ENCODE measurements at places on chromosomes 7 and 10.
A peak's percentile ranks its signal among the peaks of the same experiment; 100 is the strongest.

DNA sequence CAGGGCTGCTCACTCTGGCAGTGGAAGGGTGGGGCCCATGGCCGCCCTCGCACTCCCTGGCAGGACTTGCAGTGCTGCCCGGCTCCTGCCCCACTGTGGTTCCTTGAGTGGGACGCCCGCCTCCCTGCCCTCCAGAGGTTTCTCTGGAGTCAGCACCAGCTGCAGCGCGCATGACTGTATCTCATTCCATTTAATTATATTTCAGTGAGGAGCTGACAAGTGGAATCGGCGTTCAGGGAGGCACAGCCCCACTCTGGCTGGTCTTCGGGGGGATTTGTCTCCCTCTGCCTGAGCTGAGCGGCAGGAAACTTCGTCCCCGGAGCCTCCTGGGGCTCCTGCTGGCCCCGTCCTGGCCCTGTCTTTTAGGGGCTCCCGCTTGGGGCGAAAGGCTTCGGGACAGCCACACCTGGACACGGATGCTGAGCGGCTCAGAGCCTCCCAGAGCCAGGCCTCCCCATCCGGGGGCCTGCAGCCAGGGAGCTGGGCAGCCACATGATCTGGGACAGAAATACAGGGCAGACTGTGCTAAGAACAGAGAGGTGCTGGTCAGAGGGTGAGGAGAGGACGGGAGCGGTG is 75.3 kb upstream of the NKX6-2 start:
- no peak for DNase-seq

DNA sequence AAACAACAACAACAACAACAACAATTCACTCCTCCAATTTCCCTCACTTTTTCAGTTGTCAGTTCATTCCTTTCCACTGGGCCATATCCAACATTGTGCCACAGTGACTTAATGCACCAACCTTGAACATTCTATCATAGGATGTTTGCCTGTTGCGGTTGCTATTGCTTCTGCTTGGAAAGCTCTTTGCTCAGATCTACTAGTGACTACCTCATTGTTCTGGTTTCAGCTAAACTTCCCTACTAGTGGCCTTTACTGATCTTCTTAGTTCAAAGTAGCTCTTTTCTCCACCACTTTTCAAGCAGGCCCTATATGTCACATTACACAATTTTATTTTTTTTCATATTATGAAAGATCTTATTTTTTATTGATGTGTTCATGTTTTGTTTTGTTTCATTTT is 9.8 kb upstream of the STEAP4 start:
- no peak for DNase-seq

DNA sequence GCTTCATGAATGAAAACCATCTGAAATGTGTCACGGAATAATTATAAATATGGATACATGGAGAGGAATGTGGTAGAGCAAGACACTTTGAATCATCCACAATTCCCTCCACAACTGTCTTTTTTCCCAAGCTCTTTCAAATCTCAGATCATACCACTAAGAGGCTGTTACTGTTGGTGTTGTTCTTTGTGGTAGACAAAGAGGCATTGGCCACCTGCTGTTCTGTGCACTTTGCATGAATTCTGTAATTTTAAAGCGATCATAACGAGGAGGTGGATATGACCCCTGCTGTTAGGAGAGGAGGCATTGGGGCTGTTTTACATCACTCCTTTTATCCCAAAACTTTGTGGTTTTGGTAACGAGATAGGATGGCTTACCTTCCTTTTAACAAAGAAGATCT is 141.2 kb upstream of the KLF6 start:
- DNase-seq, result no peak

- no peak for DNase-seq
These were observed 43.3 kb upstream of the BTRC start for GRCh38 chr10:101310529-101311184.

GRCh38 chr7:106448992-106449859 is 164.4 kb upstream of the NAMPT start:
- no peak for DNase-seq

- DNase-seq, result no peak
These were observed 106.2 kb downstream of the ZMYND11 start for GRCh38 chr10:241451-241850.

DNA sequence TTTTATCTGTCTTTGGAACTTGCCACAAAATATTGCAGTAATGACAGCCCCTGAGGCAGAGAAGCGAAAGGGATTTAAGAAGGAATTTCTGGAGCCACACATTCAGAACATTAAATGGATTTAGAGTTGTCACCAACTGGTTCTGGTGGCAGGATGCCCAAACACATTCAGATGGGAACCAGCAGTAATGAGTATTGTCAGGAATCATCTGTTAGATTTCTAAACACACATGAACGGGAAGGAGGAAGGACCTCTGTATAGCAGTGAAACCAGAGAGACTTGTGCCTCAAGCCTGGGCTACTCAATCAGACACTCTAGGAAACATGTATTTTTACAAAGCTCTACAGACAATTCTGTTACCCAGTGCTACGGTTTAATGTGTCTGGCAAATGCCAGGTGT is 103.8 kb upstream of the CCNY start:
- no peak for DNase-seq

GRCh38 chr10:63767138-63767801 is 246.1 kb downstream of the REEP3 start:
- no peak for DNase-seq

GRCh38 chr7:39446546-39446945 is 119.7 kb upstream of the YAE1 start:
- no peak for DNase-seq

DNA sequence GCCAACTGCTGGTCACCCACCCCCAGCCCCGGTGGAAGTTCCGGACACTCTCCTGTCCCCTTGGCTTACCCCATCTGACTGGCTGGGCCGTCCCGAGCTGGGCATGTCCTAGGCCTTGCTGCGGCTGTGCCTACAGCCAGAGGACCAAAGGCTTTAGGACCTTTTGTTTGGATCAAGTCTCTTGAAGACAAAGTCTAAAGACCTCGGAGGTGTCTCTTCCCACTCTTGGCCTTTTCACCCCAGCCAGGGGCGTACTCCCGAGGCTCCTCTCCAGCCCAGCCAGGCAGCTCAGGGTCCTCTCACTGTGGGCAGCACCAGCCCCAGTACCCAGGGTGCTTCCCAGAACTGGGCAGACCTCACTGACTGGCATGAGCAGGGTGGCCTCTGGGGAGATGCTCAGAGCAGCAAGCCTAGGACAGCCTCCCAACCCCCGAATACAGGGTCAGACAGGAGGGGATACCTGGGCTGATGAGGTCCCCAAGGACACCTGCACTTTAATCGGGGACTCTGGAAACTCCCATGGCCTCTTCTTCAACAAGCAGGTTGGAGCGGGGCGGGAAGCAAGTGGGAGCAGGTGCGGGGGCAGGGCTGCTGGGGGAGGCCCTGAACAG is 2.7 kb upstream of the PWWP2B start:
- no peak for DNase-seq

- no peak for DNase-seq
These were observed 459.0 kb downstream of the GATA3 start for GRCh38 chr10:8513155-8514147.

DNA sequence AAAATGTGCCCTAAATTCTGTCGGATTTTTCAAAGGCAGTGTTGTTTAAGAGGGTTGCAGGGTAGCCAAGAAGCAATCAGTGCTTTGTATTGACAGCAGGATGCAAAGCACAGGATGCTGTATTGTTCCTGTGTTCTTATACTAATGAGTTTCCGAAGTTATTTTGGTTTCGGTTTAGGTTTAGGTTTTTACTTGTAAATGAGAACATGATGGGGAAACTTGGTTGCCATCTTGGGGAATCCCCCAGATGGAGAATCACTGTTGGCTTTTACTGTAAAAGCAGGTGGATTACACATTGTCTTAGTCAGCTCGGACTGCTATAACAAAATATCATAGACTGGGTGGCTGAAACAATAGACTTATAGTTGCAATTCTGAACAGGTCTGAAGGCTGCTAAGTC is 72.1 kb downstream of the INHBA start:
- no peak for DNase-seq

DNA sequence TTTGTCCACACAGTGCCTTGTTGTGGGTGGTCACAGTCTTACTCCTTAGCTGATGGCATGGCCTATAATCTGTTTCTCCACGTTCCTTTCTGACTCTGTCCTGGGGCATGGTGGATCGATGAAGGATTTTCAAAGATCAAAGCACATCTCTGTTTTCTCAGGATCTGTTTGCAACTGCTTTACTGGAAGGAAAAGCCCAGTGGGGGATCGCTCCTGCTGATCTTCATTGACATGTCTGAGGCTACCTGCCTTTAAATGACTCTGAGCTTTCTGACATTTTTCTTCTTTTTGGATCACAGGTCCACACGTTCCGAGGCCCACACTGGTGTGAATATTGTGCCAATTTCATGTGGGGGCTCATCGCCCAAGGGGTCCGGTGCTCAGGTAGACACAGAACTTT is 68.0 kb upstream of the PRR15 start:
- DNase-seq, result no peak

- DNase-seq, result no peak
These were observed 433.6 kb upstream of the GALNT17 start for GRCh38 chr7:70698219-70698832.

- no peak for DNase-seq
These were observed 65.9 kb downstream of the AMPH start for GRCh38 chr7:38565289-38565688.

GRCh38 chr10:113313722-113314121 is 239.1 kb upstream of the HABP2 start:
- no peak for DNase-seq

- no peak for DNase-seq
These were observed 23.5 kb downstream of the CH25H start for GRCh38 chr10:89183571-89183970.

- no peak for DNase-seq
These were observed 1196.9 kb downstream of the SORCS3 start for GRCh38 chr10:105837951-105838350.

DNA sequence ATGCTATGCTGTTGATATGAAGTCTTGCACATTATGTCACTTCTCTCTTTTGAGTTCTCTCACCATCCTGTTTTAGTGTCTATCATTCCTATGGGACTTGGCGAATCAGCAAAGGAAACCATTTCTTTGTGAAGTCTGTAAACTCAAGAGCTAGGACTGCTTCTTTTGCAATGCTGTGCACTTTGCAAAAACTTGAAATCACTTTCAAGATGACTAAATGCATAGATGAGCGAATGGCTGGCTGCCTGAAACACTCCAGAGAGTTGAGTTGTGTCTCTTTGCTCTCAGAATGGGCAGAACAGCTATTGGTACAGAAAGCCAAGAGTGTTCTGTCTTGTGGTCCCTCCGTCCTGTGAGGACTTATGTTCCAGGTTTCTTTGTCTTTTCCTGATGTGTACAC is 18.3 kb upstream of the ELMO1 start:
- DNase-seq, result no peak

DNA sequence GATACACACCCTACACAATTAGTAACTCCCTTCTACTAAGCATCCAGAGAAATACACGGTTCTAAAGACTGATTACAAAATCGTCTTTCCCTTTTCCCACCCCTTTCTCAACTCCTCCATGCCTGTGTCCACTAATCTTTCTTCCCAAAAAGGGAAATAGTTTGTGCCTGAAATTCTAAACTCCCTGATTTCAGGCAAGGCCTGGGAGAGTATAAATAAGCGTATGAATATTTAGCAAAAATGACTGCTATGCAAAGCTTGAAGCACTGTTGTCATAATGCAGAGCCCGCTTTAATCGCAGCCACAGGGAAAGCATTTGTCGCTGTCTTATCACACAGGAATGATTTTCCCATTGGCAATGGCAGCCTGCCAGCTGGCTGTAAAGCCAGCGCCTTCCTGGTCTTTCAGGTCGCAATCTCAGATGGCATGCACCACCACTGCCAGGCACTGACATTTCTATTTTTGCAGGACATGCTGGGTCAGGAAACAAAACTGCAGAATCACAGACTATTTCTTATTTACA is 142.9 kb upstream of the PCGF5 start:
- no peak for DNase-seq

- DNase-seq, result no peak
These were observed 158.0 kb downstream of the VTI1A start for GRCh38 chr10:112605063-112605462.

DNA sequence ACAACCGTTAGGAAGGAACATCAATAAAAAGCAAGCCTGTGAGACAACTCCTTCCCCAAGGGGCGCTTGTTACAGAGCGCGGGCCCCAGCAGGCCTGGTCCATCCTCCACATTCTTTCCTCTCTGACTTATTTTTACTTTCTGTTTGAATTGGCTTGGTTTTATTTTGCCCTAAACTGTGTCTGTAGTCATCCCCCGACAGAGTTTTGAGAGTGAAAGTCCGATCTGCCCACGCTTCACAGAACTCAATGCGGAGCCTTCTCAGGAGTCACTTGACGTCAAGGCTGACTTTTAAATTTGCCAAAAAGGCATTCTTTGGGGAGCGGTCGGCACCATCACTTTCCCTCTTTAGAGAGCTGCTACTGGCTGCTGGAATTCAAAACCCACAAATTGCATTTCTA is 150.1 kb upstream of the KLF6 start:
- peak; percentile 12 for DNase-seq

GRCh38 chr10:624605-625332 is 64.7 kb downstream of the DIP2C start:
- DNase-seq, result no peak

DNA sequence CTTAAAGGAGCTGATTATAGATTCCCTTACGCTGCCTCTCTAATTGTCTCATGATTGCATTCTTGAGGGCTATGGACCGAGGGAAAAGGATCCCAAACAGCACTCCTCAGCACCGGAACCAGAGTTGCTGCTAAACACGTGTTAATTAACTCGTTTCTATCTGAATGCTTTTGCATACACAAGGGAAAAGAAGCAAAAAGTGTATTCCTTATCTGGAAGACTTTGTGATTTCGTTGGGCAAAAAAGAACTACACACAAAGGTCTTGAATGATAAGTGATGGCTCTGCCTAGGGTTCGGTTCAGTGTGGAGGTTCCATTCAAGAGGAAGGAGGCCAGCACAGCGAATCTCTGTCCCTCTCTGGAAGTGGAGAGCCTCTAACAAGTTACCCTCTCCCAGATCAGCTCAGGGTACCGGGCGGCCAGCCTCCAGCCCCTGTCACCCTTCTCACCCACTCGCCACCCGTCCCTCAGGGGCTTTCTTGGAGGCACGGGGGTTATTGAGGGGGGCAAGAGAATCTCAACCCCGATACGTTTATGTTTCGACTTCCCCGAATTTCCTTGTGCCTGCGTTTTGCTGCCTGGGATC is 515 bp upstream of the SLC4A2 start:
- no peak for DNase-seq

DNA sequence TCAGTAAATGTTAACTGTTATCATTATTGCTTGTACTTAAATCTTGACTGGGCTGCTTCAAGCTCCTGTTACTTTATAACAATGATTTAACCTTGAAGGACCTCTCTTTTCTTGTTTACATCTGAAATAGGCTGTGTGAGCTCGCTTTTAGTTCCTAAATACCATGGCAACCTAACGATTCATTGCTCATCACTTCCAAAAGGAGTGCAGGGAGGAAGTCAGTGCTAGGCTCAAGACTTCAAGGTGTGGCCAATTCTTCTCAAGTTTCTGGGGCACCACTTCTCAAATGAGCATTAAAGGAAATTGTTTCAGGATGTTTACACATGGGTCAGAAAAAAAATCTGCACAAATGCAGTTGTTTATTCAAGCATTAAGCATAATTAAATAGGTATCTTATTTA is 284.2 kb downstream of the MTERF1 start:
- no peak for DNase-seq

- DNase-seq, result no peak
These were observed 111.8 kb upstream of the CNTNAP2 start for GRCh38 chr7:146004805-146005204.
